ENCODE measurements at places on chromosomes 2 and 18.

DNA sequence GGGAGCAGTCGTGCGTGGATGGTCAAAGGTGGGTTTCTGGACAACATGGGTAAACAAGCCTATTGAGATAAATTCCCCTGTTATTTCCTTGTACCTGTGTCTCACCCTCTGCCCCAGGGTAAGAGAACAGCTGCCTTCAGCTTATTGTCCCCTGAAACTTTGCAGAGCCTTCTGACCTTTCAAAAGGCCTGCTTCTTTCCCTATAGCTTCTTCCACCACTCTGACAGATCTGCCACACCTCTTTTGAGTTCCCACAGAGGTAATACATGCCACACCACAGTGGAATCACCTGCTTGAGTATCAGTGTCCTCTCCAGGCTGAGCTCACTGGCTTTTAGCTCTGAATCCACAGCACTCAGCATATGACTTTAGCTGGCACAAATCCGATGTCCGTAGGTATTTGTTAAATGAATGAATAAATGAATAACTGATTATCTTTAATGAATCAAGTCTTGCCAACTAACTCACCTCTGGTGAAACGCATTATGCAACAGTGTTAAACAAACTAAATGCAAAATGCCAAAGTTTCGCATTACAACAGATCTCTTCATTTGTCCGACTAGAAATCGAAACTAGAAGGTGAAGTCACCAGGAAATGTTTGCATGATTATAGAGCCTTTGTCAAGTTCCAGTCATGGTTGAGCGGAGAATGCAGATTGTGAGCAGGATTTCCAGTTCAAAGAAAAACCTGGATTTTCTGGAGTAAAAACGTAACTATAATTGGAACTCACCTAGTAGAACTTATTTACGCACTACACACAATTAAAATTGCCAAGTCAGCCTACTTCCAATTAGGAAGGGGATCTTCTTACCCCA, 16.4 kb downstream of the DYNAP start:
- DNase-seq = no peak

DNA sequence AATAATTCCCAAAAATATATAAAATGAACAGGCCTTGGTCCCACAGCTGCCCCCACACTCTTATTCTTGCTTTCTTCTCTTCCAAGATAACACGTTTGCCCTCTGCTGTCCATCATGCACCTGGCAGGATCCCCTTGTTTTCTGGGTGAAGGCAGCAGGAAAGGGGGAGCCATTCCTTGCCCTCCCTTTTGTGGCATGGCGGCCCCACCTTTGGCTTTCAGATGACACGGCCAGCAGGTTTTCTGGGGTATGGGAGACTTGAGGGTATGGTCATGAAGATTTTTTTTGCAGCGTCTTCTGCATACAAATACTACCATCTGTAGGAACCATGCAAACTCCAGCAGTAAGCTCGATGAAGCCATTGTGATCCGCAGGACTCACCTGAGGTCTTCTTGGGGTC, 118.8 kb downstream of the MAPK4 start:
- DNase-seq = no peak

DNA sequence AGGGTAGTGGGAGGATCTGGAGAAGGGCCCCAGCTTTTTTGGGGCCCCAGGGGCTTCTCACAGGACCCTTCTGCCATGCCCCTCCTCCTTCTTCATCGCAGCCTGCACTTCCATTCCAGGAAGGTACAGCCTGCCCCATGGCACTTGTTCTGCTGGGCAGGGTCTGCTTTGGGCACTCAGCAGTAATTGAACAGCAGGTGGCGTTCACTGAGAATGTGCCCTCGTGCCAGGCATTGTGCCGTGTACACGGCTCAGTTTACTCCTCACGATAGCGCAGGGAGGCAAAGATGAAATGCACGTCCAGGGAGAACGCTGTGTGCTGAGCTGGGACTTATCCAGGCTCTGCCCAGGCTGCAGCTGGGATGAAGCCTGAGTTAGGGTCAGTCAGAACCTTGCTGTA, 54.8 kb upstream of the ASB18 start:
- no peak for DNase-seq

DNA sequence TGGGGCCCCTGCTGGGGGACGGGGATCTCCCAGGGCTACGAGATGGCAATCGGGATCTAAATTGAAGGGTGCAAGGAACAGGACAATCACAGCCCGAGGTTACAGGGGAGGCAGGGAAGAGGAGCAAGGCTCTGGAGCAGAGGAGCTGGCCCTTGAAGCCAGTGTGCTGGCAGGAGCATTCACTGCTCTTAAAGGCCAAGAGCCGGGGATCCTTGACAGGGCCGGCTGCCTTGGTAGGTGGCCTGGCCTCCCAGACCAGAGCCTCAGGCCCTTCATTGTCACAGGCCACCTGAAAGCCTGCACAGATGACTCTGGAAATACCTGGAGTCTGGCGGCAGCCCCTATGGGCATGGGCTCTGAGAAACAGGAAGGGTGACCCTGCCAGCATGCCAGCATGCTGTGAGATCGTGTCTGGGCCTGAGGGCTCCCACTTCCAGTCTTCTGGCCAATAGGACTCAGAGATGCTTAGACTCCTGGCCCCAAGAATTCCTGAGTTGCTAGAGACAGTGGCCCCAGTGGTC, 38.7 kb downstream of the PDIA6 start:
- no peak for DNase-seq

DNA sequence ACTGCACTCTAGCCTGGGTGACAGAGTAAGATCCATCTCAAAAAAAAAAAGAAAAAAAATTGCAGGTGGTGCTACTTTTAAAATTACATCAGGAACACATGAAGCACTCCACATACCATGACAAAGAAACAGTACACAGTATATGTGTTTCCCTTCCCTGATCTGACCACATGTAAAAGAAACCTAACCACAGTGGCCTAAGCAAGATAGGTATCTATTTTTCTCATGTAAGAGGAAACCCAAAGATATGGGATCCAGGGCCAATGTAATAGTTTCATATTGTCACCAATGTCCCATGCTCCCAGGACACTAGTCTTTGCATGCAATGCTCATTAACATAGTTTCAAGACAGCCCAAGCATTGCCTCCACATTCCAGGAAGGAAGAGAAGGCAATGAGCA, 99.9 kb downstream of the DYM start:
- DNase-seq = peak; percentile 16

DNA sequence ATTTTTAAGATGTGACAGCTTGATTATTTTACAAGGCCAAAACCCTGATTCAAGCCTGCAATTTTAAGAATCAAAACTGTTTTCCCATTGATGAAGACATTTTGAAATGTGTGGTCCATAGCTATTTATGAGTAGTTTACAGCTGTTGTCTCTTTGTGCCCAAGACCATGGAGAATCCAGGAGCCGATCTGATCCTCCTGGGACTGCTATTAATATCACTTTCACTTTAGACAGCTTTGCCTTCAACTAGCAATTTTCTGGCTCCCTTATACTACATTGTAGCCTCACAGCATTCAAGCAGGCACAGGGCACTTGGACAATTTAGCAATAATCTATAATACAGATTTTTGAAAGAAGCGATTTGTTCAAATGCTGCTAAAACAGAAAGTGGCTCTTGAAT, 172.9 kb downstream of the SLC8A1 start:
- no peak for DNase-seq

GRCh38 chr2:152407204-152407721, 72.3 kb downstream of the FMNL2 start:
- no peak for DNase-seq

DNA sequence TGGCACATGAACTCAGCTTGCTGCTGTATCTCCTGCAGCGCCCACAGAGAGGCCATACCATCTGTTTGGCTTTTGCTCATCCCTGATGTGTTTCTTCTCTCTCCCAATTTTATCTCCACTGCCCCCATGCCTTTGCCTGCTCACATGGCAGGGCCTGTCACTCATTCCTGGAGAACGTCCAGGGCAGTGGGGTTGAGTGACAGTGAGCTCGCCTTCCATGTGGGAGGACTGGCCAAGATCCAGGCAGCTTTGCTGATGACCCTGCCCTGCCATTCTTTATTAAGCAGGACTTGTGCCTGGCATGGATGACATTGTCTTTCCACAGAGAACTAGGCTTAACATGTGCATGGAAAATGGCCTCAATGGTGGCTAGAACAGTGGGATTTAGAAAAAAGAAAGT, 230.5 kb upstream of the THSD7B start:
- DNase-seq = no peak

- DNase-seq = no peak
These were observed 118.6 kb upstream of the DLGAP1 start for GRCh38 chr18:4573735-4574134.

- no peak for DNase-seq
These were observed 458.7 kb downstream of the LPIN1 start for GRCh38 chr2:12205086-12205485.

DNA sequence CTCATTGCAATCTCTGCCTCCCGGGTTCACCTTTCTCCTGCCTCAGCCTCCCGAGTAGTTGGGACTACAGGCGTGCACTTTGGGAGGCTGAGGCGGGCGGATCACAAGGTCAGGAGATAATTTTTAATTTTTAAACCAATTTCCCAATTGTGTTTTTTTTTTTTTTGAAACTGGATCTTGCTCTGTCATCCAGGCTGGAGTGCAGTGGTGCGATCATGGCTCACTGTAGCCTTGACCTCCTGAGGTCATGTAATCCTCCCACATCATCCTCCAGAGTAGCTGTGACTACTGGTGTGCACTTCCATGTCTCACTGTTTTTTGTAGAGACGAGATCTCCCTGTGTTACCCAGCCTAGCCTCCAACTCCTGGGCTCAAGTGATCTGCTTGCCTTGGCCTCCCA, 49.3 kb downstream of the GLS start:
- no peak for DNase-seq

- no peak for DNase-seq
These were observed 43.6 kb upstream of the ZNF804A start for GRCh38 chr2:184554736-184555135.

- no peak for DNase-seq
These were observed 4.5 kb downstream of the NR4A2 start for GRCh38 chr2:156327835-156328695.

GRCh38 chr2:194674043-194674442, 983.0 kb upstream of the SLC39A10 start:
- no peak for DNase-seq

GRCh38 chr2:170524828-170525565, 190.1 kb upstream of the SP5 start:
- no peak for DNase-seq

- DNase-seq = no peak
These were observed 7.8 kb upstream of the SEMA4C start for GRCh38 chr2:96877631-96878092.

Data from T-helper 1 cell (primary cell).